NCI-H2081 (cell line): ENCODE measurements at places on chromosomes 6 and 20.
A peak's percentile ranks its signal among the peaks of the same experiment; 100 is the strongest.

DNA sequence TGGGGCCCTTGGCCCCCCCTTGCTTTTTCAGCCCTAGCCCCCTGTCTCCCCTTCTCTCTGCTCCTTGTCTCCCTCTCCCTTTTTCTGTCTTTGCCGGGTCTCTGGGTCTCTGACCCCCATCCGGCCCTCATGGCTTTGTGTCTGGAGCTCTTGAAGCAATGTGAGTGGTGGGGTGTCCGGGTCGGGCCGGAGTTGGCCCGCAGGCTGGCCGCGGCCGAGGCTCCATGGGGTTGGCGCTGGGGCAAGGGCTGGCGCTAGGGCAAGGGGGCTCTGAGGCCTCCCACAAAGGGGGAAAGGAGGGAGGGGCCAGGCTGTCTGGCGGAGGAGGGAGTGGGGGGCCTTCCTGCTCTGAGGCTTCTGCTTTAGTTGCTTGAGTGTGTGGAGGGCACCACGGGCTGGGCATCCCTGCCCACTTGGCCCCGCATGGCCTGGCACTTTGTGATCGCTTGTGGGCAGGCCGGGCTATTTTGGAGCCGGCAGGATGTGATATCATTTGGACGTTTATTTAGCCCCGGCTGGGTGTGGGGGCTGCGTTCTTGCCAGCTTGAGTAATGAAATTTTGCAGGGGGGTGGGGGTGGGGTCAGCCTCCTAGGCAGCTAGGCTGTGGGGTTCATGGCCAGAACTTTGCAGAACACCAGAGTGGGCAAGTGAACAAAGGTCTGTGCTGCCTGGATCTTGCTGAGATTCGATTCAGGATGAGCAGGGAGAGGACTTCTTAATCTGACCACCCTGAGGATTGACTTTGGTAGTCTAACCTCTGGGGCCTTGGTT, 78.7 kb upstream of the MYL9 start:
- no peak for DNase-seq

DNA sequence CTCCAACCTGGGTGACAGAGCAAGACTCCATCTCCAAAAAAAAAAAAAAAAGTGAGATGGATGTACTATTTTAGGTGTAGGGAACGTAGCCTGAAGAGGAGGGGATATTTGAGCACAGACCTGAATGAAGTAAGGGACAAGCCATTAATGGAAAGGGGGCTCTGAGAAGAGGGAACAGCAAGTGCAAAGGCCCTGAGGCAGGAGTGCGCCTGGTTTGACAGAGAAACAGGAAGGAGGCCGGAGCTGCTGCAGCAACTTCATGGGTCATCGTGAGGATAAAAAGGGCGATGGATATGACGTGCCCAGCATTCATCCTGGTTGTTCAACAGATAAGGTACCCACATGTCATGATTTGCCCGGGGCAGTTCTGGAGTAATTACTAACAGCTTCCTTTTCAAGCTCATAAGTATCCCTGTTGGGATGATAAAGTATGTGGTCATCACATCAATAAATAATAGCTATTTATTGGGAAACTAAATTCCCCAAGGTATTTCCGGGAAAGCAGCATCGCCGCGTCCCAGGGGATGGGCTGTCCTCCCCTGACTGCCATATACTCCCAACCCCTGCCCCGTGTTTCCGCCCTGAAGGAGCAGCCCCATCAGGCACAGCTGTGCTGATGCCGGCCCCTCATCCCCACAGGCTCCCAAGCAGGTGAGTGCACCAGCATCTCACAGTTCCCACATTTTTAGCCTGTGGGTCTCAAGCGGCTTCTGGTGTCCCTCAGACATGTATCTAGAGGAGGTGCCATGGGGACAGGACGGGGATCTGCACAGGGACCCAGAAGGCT, 43.4 kb downstream of the DLGAP4 start:
- no peak for DNase-seq

GRCh38 chr6:157660414-157660813, 162.6 kb upstream of the SNX9 start:
- DNase-seq: no peak

DNA sequence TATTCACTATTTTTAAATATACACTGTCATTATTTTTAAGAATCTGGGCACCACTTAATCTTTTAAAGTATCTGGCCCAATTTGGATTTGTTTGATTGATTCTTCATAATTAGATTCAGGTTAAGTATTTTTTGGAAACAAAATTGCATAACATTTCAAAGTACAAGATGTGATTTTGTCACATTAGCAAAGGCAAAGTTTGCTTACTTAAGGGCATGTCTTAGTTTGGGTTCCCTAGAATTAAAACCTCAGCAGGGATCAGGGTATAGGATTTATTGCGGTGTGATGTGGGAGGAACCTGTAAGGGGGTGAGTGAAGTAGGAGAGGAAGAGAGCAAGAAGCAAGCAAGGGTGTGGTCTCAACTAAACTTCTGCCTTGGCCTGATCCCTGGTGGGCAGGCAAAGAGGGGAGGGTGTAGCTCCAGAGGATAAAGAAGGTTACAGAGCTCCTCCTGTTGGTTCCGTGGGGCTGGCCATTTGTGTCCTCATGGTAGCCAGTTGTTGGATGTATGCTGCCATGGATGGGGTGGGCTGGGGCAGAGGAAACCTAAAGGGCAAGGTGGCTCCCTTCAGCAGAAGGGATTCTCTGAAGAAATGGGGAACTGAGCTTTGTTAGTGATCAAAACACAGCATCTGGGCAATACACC, 668.7 kb upstream of the SLC35B3 start:
- DNase-seq: no peak

GRCh38 chr6:20021795-20022194, 184.6 kb downstream of the ID4 start:
- DNase-seq: peak; percentile 90

DNA sequence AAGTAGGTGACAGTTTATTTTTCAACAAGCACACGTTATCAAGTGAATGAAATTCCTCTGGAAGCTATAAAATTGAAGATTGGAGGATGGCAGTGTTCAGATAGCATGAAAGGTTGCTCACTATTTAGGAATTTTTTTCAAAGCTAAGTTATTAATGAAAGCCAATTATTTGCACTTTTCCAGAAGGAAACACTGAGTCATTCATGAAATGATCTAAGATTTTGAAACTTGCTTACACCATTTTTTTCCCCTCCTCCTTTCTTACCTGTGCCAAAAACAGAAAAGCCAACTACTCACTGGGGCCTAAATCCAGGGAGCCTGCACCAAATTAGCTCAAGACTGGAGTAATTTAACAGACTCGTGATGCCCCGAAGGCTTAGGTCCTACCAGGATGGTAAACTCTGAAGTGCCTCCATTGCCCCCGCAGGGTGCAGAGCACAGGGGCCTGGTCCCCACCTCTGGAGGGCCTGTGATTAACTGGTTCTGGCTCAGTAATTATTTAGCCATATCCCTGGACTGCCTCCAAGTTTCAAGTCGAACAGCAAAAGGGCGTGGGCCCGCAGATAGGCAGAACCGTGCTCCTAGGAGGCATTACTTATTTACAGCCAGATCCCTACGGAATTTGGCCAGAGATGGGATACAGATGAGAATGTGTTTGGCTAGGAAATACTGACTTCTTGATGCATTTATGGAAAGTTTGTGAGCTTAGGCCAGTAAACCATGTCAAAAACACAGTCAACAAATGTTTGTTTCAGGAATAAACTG, 28.0 kb upstream of the ZNF217 start:
- DNase-seq: peak; percentile 8

- DNase-seq: no peak
Observed at GRCh38 chr6:73923905-73924485, 228.0 kb downstream of the CD109 start.

DNA sequence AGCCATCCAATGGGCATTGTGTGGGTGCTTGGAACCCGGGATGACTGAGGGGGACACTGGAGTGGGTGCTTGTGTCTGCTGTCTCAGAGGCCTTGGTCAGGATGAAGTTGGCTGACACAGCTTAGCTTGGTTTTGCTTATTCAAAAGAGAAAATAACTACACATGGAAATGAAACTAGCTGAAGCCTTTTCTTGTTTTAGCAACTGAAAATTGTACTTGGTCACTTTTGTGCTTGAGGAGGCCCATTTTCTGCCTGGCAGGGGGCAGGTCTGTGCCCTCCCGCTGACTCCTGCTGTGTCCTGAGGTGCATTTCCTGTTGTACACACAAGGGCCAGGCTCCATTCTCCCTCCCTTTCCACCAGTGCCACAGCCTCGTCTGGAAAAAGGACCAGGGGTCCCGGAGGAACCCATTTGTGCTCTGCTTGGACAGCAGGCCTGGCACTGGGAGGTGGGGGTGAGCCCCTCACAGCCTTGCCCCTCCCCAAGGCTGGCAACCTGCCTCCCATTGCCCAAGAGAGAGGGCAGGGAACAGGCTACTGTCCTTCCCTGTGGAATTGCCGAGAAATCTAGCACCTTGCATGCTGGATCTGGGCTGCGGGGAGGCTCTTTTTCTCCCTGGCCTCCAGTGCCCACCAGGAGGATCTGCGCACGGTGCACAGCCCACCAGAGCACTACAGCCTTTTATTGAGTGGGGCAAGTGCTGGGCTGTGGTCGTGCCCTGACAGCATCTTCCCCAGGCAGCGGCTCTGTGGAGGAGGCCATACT, 49.4 kb downstream of the PYGB start:
- DNase-seq: peak; percentile 28

DNA sequence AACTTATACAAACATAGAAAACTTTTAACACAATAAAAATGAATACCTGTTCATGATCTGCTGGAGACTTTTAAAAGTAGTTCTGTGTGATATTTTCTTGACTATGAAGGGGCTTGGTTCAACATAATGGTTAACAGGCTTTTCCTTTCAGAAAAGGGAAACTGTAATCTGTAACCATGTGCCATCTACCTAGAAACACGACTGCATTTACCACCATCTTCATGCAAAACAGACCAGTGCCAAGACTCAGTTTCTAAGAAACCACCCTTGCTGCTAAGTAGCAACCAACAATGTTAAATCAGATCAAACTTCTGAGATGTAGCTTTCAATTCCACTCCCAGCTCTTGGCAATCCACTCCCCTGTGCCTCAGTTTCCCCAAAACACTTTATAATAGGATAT, 15.7 kb downstream of the STAU1 start:
- no peak for DNase-seq

DNA sequence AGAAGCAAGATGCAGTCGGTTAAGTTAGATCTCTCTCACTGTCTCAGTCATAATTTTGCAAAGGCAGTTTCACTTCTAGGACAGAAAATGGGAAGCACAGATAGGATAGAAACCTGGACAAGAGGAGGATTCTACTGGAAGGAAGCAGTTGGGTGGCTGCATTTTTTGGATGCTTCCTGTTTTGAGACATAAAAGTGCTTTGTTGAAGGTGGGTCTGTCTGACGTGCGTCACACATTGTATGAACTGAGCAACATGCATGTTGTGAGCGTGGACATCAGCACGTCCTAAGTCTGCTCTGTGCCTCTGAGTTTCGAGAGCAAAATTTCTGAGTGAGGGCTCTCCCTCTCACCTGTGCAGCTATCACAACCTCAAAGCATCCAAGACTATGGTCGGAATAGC, 68.7 kb upstream of the SNX9 start:
- DNase-seq: no peak

GRCh38 chr20:20851385-20851784, 138.9 kb upstream of the RALGAPA2 start:
- DNase-seq: no peak

DNA sequence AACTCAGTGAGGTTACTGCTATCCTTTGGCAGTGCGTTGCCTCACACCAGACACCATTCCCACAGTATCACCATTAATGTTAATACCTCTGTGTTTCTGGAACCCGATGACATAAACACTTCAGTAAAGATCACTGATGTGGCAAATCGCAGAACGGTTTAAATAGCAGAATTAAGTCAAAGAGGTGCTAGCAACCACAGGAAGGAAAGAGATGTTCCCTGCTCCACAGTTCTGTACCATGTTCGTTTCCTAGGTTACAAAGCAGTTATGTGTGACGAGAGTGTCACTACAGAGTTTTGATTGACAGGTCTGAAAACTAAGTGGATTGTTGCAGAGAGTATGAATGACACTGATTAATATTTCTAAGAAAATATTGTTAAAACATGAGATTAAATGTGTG, 272.3 kb downstream of the KHDRBS2 start:
- no peak for DNase-seq

DNA sequence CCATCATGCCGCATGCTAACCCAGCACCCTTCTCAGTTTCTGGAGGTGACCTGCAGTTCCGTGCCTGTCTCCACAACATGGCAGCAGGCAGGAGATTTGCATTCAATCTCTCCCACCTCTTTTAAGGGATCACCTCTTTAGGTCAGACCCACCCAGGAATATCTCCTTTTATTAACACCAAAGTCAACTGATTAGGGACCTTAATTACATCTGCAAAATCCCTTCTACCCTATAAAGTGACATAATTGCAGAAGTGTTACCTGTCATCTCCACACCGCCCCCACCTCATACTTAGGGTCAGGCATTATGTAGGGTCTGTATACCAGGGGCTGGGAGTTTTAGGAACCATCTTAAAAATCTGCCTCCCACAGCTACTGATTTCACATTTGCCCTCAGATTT, 267.5 kb downstream of the TMEM242 start:
- no peak for DNase-seq
